ENCODE measurements at places on chromosomes 2 and 18. TPM values are rescaled to one million over a fixed set of nuclear protein-coding genes. Genes with fewer than 3 reads are reported as not detected.

- no peak for DNase-seq
These were observed 38.5 kb upstream of the GPR17 start for GRCh38 chr2:127607399-127607908.

DNA sequence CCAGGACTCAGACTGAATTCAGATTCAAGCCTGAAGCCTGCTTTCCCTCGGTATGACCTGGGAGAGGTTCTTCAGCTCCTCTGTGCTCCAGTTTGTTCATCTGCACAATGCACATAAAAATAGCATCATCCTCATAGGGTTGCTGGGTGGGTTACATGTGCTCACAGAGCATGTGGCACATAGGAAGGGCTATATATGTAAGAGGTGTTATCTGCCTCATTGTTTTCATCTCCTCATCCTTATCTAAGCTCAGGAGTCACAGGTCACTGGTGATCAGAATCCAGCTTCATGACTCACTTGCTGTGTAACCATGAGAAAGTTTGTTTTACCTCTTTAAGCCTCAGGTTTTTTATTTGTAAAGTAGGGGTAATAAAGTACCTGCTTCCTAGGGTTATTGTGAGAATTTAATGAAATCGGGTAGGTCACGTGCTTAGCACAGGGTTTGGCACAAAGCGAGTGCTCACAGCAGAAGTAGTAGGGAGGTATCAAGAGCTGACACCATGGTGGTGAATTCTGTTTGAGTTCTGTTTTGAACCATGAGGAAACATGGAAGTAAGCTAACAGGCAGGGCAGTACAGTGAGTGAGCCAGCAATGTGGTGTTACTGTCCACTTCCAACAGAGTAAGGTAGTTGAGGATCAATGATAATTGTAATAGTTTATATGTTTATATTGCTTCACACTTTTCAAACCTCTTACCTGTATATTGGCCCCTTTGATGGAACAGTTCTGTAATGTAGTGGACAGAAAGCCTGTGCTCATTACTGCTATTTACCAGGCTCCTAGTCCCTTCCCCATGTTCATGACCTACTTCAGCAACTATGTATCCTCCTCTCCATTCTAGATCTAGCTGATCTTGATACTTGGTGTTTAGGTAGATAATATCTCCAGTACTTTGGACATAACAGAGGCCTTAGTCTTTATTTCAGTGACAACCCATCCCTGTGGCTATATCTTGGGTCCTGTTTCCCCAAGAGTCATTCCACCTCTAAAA is 141.4 kb upstream of the LTBP1 start:
- DNase-seq: peak; percentile 7

GRCh38 chr2:24404491-24404921 is 44.2 kb upstream of the ITSN2 start:
- DNase-seq: no peak

- no peak for DNase-seq
These were observed 9.8 kb downstream of the BIRC6 start for GRCh38 chr2:32366595-32366994.

DNA sequence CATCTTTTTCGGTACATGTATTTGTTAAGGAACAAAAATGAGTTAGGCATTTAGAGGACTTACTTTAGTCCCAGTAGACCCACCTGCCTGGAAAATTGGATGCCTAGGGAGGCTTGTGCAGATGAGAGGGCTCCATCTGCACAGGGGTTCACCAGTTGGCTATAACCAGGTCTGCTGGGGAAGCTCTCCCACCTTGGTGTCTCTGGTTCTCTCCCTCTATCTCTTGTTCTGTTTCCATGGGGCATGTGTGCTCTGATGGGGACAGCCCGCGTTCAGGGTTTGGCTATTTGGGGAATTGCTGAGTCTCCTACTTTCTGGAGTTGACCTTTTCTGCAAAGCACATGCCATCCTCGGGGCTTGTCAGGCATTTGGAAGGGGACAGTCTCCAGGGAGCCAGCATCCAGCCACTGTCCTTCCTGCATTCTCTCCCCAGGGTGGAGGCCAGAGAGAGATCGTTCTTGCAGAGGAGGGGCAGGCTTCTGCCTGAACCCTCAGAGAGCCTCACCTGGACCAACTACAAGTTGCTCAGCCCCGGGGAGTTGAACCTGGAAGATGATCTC is 157.3 kb downstream of the KLHL29 start:
- no peak for DNase-seq

DNA sequence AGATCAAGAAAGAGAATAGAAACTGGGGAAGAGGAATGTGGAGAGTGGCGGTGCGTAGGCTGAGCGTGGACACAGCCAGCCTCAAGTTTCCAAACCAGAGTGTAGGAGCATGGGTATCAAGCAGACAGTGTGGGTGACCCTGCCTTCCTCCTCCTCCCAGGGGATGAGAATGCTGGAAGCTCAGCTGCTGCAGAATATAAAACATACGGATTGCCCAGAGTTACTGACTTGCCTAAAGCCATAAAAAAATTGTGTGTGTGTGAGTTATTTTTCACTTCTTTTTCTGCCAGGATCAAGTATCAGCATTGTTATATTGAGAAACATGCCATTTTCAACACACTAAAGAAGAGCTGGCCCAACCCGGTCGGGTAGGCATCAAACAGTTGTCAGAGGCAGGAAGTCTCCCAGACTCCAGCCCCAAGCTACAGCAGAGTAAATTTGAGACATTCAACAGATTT is 333.3 kb upstream of the ACVR2A start:
- no peak for DNase-seq

DNA sequence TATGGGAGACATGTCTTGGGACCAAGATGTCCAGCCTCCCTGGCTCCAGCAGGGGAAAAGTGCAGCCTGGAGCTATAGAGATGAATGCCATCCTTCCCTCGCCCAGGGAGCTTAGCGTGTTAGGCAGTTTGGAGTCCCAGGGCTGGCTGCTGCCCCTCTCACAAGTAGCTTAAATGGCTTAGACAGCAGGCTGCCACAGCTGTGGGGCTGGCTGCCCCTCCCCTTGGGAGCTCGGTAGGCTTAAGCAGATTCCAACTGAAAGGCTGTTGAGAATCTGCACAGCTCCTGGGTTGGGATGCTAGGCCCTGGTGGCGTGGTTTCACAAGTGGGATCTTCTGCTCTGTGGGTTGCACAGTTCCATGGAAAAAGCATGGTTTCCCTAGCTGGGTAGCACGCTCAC is 940.5 kb upstream of the DDX18 start:
- DNase-seq: no peak

DNA sequence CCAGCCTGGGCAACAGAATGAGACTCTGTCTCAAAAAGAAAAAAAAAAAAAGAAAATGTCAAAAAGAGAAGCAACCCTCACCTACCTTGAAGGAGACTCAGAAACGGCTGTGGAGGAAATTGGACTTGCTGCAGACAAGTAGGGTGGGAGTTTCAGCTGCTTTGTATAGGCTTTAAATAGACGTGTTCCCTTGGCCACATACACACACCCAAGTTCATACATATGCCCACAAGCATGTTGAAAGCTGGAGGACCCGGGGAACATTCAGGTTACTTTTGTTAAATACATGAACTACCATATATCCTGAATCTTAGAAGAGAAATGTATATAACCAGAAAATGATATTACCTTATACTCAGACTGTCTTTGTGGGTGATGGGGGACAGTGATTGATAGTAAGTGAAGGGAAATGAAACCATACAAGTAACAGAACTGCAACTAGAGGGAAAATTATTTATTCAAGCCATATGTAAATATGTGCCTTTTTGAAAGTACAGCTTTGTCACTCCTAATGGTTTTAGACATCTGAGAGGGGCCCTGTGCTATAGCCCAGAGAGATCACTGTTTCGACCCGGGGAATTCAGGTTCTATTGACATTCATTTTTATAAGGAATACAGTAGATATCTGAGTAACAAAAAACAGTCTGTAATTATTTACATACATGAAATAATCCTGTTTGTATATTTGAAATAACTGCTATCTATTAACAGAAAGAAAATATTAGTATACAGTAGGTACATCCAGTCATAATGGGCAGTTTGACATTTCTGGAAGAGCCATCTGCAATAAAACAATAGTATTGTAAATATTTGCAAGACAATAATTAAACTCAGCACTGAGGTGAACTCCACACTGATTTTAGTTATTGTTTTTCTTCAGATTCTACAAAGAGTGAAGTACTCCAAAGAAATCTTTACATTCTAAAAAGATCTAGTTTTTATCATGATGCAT is 48.0 kb upstream of the TGIF1 start:
- no peak for DNase-seq

- no peak for DNase-seq
These were observed 108.8 kb downstream of the SPOPL start for GRCh38 chr2:138610201-138610953.

GRCh38 chr2:143843686-143844085 is 676.2 kb downstream of the ZEB2 start:
- no peak for DNase-seq

DNA sequence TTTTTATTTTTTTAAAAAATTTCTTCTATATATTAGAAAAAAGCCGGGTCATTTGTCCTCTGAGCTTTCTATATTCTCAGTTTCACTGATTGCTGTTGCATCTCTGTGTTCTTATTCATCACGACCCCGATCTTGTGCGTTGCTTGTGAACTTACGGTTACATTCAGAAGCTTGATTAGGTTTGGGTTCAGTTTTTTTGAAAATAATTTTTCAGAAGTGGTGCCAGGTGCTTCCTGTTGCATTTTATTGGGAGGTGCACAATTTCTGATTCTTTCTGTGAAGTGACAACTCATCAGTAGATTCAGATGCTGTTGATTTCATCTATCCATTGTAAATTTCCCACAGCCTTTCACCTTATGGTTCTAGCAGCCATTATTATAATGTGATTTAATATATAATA is 147.3 kb downstream of the INHBB start:
- no peak for DNase-seq

DNA sequence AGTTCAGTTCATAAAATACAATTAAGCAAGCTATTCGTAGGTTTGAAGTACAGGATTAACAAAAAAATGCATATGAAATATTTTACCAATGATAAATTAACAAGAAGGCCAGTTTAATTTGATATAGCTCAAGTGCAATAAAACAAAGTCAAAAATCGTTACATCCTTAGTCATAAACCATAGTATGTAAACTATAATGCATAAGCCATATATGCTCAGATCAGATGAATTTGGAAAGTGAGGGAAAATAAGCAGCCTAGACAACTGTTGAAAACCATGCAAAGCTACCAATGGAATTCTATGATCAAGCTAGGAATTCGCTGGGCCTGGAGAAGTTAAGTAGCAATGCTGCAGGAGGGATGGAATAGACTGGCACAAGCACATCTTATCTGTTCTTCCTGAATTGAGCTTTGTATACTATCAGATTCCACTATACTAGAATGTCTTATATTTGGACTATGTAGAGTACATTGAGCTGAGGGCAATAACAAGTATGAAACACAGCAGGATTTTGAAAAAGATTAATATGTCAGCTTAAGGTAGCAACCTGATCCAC is 682.0 kb downstream of the IRS1 start:
- peak; percentile 26 for DNase-seq

- no peak for DNase-seq
These were observed 28.9 kb downstream of the TCF23 start for GRCh38 chr2:27177441-27178351.

DNA sequence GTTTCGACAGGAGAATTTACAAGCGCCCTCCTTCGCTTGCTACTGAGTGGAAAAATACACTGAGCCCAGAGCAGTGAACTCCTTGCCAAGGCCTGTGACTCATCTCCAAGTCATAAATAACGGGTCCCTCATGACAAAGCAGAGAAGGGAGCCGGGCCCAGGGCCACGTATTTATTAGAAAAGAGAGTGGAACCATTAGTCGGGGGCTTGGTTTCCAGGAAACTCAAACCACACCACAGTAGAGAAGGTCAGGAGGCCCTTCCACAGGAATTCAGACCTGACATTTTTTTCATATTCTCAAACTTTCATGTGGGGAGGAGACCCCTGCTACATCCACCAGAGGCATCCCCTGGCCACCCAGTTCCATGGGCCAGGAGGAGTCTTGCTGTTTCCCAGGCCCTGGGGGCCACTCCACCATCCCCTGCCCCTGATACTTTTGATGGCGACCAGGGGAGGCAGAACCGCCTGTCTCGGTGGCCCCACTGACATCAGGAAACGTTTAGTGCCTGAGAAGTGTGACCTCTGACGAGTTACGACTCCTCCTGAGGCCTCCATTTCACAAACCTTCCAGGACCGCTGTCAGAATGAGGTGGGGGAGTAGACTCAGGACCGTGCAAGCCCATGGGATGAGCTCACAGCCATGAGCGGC is 289.7 kb downstream of the DYSF start:
- peak; percentile 59 for DNase-seq

- DNase-seq: no peak
These were observed 102.9 kb downstream of the SPTBN1 start for GRCh38 chr2:54559006-54559445.

DNA sequence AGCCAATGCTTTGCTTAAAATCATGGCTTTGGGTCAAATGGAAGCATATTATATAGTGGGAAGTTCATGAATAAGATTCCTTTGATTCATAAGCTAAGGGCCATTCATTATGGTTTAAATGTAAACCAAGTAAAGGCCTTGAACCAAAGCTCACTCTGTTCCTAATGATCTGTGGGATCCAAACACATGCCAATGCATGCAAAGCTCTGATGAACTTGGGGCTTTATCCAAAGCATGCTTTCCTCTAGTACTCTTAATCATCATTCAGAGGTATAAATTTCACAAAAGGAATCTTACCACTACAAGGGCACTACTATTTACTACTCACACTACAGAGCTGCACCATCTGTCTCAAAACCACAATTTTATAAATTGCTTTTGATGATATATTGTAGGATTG is 102.8 kb upstream of the RBMS1 start:
- DNase-seq: no peak

- no peak for DNase-seq
These were observed 98.1 kb upstream of the CERS6 start for GRCh38 chr2:168357797-168358472.

Gene KRTCAP3
- polyA plus RNA-seq: 0.60 TPM

Gene TNFRSF11A
- polyA plus RNA-seq: not detected

Gene ALPG
- polyA plus RNA-seq: not detected

Gene ASPRV1
- polyA plus RNA-seq: 0.11 TPM

Gene AKAIN1
- not detected for polyA plus RNA-seq

Gene OTX1
- polyA plus RNA-seq: not detected

Gene LCLAT1
- polyA plus RNA-seq: 25.2 TPM

Data from AG04450 (cell line).